ENCODE measurements at places on chromosomes 1 and 21.

- DNase-seq, result peak; percentile 1
Observed at GRCh38 chr1:89407360-89407759, 43.5 kb downstream of the GBP6 start.

DNA sequence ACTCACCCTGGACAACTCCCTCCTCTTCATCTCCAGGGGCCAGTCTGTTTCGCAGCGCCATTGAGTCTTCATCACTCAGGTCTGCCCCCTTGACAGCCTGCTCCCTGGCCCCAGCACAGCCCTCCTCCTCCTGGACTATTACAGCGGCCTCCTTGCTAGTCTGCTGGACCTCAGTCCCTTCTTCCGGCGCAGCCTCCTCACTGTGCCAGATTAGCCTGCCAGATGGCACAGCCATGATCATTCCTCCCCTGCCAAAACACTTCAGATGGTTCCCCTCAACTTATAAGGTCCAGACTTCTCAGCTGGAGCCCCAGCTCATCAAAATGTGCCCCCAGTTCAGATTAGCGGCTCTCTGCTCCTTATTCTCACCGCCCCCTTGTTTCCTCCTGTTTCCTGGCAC lies 7.0 kb upstream of the CELSR2 start:
- no peak for DNase-seq

- peak; percentile 74 for DNase-seq
Observed at GRCh38 chr1:44733365-44733764, 2.4 kb upstream of the RNU5D-1 start.

- no peak for DNase-seq
Observed at GRCh38 chr1:93578911-93579825, 102.5 kb downstream of the BCAR3 start.

DNA sequence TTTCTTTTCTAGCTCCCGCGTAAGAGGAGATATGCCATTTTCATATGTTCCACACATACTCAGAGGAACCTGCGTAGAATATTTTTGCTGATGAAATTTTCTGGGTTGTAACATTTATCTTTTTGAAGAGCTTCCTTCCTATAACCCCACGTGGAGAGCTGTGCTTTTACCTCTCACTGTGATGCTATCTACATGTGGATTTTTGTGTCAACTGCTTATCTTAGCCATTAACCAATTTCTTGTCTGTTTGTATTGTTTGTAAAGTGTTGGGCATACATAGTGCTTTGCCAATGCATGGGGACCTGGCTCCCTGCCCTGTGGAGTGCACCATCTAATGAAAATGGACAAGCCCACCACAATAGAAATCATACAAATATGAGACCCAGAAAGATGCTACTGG lies 266.1 kb downstream of the TNR start:
- DNase-seq, result no peak

GRCh38 chr1:230849451-230850224 lies 18.7 kb downstream of the C1orf198 start:
- DNase-seq, result peak; percentile 87

DNA sequence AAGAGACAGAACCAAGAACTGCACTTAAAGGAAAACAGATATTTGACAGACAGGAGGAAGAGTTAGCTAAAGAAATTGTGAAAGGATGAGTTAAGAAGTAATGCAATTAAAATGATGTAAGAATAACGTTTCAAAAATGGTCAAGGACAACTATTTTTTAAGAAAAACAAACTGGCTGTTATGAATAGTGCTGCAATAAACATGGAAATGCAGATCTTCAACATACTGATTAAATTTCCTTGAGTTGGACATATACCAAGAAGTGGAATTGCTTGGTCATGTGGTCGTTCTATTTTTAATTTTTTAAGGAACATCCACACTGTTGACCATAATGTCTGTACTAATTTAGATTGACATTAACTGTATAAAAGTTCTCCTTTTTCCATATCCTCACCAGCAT lies 23.1 kb upstream of the PHTF1 start:
- no peak for DNase-seq

- no peak for DNase-seq
Observed at GRCh38 chr1:98078596-98078995, 157.8 kb upstream of the DPYD start.

- no peak for DNase-seq
Observed at GRCh38 chr1:226953175-226953800, 13.2 kb downstream of the COQ8A start.

GRCh38 chr1:208230668-208231529 lies 13.3 kb downstream of the PLXNA2 start:
- DNase-seq, result no peak

- DNase-seq, result no peak
Observed at GRCh38 chr1:88801575-88802208, 89.7 kb downstream of the GTF2B start.

- no peak for DNase-seq
Observed at GRCh38 chr1:57250021-57250420, 173.8 kb downstream of the DAB1 start.

DNA sequence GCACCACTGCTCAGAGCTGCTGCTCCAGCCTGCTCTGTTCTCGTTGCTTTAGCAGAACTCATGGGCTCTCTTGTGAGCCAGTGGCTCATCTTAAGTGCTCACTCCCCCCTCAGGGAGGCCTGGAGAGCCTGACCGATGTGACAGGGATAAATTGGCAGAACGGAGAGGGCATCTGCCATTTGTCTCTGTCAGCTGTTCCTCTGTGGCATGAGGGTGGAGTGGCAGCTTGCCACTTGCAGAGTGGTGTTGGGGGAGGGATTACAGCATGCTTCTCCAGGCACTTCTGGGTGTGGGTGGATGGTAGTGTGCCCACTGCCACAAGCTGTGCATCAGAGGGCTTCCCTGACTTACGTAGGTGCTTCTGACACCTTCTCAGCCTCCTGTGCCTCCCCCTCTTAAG lies 229.5 kb downstream of the PAPPA2 start:
- no peak for DNase-seq

GRCh38 chr21:41715649-41716281 lies 51.1 kb downstream of the RIPK4 start:
- no peak for DNase-seq

GRCh38 chr1:42316292-42316691 lies 18.7 kb downstream of the FOXJ3 start:
- no peak for DNase-seq

GRCh38 chr1:246113555-246114095 lies 393.5 kb downstream of the SMYD3 start:
- DNase-seq, result no peak

DNA sequence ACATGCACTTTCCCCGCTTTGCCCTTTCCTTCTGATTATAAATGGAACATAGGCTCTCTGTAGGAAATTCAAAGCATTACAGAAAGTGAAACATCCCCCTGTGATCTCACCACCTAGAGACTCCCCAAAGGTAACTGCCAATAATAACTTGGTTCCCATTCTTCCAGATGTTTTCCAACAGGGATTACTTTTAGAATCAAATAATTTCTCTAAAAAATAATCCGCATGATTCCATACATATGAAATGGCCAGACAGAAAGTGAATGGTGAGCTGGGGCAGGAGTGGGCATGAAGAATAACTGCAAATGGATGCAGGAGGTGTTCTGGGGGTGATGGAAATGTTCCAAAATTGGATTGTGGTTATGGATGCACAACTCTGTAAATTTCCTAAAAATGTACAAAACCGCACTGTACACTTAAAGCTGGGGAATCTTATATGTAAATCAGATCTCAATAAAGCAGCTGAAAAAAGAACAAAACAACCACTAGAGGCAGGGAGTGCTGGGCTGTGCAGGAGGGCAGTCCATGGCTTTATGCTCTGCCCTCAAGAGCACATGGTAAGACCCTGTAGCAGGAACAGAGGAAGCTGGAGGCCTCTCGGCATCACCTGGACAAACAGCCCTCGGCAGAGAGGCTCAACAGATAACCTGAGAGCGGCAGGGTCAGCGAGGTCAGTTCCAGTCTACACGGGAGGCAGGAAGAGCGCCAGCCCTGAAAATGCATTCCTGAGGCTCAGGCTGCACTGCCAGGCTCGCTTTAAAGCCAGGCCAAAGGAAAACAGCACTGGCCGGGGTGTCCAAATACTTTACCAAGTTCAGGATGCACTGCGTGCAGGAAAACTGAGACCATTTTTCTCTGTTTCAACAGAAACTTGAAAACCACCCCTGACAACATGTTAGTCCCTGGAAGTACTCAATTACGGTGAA lies 39.7 kb downstream of the CAPZB start:
- DNase-seq, result no peak

DNA sequence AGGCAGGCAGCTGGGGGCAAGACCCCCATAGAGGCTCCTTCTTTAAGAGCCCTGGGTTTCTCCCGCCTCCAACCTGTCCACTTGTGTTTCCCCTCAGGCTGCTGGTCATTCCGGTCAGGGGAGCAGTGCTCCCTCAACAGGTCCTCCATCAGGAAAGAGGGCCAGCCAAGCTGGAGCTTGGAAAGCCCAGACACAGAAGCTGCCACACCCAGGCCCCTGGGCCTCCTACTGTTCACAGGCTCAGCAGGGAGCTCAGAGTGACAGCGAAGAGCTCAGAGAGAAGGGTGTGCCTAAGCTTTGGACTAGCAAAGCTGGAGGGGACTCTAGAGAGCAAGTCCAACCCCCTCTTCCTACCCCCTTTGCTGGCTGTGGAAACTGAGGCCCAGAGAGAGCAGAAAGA lies 10.3 kb upstream of the CDCP2 start:
- DNase-seq, result no peak

- DNase-seq, result no peak
Observed at GRCh38 chr1:6348511-6349191, 44.9 kb downstream of the ACOT7 start.

DNA sequence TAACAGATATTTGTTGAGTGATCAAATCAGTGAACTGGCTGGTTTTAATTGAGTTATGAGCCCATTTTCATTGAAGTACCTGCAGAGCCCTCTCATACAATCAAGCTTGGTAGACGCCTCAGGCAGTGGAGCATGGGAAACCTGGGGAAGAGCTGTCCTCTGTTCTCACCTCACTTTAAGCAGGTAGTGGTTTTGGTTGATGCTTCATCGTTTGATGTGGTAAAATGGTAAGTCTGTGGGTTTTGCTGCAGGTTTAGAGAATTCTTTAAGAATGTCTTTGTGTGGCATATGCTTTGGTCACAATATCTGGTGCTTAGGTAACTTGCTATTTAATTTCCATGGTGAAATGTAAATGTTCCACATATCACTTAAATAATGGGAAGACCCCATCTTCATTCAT lies 10.0 kb downstream of the LAMC1 start:
- no peak for DNase-seq

GRCh38 chr1:215188302-215188950 lies 105.9 kb downstream of the KCNK2 start:
- no peak for DNase-seq

GRCh38 chr1:33158366-33158765 lies 23.5 kb downstream of the TRIM62 start:
- no peak for DNase-seq

DNA sequence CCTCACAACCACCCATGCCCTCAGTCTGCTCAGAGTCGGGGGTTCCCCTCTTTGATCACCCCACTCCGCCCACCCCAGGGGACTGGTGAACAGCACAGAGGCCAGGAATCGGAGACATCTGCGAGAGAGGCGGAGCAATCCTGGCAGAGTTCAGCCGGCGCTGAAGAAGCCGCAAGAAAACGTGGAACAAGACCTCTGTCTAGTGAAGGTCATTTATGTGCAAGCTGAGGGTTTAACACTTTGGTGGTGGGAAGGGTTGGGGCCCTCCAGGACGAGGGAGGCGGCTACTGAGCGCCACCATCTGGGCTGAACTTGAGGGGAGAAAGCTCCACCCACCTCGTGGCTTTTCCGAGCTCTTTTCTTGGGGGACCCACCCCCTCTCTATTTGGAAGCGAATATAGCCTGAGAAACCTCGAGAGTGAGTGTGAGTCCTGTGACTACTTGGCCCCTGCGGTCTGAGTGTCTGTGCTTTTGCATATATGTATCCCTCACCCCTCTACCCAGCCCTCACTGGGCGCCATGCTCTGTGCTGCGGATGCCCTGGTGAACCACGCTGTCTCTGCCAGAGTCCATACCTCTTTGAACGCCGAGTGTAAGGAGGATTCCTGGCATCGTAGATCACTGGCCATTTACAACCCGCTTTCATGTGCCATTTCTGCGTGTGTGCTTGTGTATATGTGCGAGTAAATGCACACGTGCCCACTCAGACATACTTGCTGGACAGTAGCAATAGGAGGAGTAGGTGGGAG lies 1.2 kb upstream of the EPHA10 start:
- DNase-seq, result no peak

DNA sequence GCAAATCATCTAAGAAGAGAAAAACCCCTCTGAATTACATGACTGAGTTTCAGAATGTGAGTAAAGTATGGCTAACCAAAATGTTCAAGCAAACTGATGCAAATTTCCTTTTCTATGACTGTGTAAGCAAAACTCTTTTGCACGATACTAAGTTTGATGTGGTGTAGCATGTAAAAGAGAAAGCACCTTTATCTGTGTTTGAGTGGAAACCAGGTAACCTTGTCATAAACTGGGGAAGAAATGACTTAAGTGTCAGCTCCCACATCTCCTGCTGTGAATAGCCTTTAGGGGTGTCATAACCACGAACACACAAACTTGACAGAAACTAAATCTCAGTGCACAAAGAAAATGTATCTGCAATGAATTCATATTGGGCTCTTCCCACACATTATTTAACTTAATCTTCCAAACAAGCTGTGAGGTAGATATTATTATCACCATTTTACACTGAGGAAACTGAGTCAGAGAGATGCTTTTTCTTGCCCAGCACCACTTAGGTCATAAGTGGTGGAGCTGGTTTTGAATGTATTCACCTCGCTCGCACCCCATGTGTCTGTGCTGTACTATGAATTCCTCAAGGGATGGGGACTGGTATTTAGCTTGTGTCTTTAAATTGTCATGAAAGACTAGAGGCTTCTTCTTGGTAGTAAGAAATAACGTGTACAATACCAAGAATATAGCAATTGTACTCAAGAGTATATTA lies 32.9 kb upstream of the IL12RB2 start:
- no peak for DNase-seq

- DNase-seq, result no peak
Observed at GRCh38 chr1:19483261-19483660, 2.1 kb downstream of the CAPZB start.

DNA sequence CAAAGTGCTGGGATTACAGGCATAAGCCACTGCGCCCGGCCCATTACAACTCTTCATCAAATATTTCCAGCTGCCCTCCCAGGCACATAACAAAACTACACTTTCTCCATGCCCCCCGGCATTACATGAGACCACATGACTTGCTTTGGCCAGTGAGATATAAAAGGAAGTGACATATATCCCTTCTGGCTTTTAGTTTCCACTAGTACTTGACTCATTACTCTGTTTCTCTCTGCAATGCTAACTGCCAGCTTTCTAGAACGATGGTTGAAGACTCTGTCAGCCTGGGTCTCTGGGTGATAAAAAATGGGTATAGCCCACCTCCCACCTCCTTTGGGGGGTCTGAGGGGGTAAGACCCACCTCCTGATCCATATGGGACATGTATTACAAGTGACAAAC lies 24.2 kb downstream of the ABL2 start:
- DNase-seq, result no peak

GRCh38 chr1:16206547-16207317 lies 5.7 kb downstream of the ARHGEF19 start:
- DNase-seq, result peak; percentile 95

GRCh38 chr1:70896224-70896623 lies 151.4 kb downstream of the PTGER3 start:
- DNase-seq, result no peak

- DNase-seq, result no peak
Observed at GRCh38 chr1:183283286-183283685, 97.2 kb downstream of the LAMC2 start.

- DNase-seq, result no peak
Observed at GRCh38 chr1:93958726-93959100, 49.5 kb upstream of the GCLM start.

- no peak for DNase-seq
Observed at GRCh38 chr1:119958223-119958622, 61.9 kb upstream of the ADAM30 start.

GRCh38 chr1:54476530-54477109 lies 70.4 kb upstream of the SSBP3 start:
- DNase-seq, result no peak

GRCh38 chr1:166062421-166063070 lies 104.3 kb downstream of the FAM78B start:
- DNase-seq, result no peak
